ENCODE measurements at places on chromosomes 2 and 18.

DNA sequence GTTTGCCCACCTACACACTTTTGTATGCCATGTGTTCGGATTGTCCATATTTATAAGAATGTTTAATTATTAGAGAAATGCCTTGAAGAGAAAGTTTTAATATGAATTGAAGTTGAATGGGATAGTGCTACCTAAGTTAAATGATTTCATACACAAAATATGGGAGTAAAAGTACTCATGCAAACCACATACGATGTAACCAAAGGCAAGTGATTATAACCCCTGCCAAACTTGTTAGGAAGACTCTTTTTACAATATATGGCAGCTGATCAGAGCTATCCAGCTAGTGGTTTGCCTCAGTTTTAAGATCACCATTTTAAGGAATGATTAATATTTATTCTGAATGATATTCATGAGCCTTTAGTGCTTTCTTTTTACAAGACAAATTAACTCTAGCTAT is 106.7 kb downstream of the MYO1B start:
- DNase-seq: no peak

GRCh38 chr2:219467736-219468075 is 31.0 kb upstream of the GMPPA start:
- no peak for DNase-seq

GRCh38 chr2:203559641-203560040 is 24.5 kb upstream of the RAPH1 start:
- DNase-seq: no peak

DNA sequence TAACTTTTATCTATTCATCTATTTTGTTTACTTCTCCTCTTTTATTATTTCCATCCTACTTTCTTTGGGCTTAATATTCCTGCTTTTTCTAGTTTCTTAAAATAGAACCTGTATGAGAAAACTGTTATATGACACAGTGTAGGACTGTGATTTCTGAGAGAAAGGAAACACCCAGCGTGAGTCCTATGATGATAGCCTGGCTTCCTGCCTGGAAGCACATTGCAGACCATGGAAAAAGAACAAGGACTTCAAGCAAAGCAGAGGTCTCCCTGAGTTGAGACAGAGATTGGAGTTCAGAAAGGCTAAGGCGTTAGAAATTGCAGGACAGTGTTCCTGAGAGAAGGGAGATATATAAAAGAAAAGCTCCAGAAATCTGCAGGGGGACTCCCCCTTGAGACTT is 7.8 kb downstream of the RBM44 start:
- DNase-seq: no peak

GRCh38 chr2:106867196-106867953 is 18.6 kb downstream of the ST6GAL2 start:
- no peak for DNase-seq

- DNase-seq: no peak
Observed at GRCh38 chr2:200624026-200624425, 38.2 kb downstream of the AOX1 start.

DNA sequence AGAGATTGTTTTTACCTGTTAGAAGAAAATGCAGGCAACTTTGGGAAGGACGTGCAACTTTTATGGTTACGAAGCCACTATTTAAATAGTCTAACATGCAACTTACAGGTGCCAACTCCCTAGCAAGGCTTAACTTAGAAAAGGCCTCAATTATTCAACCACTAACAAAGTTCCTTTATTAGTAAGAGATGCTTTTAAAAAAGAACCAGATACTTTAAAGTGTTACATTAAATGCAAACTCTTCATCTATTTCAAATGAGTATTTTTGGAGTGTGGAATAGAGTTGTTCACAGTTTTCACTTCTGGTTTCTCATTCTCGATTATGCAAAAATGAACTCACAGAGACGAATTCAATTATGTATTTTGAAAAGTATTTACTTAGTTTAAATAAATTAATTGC is 51.7 kb downstream of the PELI1 start:
- no peak for DNase-seq

- no peak for DNase-seq
Observed at GRCh38 chr2:23533338-23533695, 148.3 kb downstream of the KLHL29 start.

DNA sequence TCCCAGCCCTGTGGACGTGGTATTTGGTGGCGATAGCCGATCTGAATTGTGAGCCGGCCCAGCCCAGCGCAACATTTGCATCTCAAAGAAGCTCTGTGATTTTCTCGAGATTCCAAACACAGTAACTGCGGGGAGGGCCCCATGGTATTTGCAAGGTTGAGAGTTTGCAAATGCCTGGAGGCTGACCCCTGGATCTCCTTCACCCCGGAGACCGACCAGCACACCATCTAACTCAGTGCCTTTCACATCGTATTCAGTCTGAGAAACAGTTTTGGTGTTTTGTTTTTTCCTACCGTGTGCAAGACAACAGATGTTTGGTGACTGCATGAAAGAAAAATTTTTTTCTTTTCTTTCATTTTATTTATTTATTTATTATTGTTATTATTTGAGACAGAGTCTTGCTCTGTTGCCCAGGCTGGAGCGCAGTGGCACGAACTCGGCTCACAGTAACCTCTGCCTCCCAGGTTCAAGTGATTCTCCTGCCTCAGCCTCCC is 40.3 kb downstream of the MYCN start:
- DNase-seq: no peak

DNA sequence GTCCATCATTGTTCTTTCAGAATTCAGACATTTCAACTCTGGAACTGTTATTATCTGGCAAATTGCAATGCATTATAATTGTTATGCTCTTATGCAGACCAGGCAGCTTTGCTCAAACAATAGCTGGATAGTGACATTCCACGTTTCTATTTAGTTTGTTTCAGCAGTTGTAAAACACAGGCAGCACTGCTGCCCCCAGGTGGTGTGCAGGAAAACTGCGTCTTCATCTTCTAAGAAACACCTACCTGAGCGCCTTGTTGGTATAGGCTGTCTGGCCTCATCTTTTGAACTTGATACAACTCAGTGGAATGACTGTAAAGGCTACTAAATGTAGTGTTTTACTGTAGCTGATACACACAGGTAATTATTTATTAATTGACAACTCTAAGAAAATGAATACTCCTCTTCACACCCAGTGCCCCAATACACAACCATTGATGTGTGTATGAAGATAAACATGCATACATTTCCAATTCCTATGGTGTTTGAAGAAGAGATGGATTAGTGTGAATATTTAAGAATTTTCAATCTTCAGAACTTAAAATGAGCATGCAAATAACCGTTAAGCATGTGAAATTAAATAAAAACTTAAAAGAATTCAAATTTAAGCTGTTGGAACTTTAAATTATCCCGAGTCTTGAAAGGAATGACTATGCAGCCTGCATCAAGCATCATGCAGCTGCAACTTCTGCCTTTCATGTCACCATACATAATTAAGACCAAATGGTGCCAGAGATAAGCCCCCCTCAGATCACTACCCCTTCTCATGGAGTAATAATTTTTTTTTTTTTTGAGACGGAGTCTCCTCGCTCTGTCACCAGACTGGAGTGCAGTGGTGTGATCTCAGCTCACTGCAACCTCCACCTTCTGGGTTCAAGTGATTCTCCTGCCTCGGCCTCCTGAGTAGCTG is 85.6 kb downstream of the CD8B2 start:
- DNase-seq: no peak

DNA sequence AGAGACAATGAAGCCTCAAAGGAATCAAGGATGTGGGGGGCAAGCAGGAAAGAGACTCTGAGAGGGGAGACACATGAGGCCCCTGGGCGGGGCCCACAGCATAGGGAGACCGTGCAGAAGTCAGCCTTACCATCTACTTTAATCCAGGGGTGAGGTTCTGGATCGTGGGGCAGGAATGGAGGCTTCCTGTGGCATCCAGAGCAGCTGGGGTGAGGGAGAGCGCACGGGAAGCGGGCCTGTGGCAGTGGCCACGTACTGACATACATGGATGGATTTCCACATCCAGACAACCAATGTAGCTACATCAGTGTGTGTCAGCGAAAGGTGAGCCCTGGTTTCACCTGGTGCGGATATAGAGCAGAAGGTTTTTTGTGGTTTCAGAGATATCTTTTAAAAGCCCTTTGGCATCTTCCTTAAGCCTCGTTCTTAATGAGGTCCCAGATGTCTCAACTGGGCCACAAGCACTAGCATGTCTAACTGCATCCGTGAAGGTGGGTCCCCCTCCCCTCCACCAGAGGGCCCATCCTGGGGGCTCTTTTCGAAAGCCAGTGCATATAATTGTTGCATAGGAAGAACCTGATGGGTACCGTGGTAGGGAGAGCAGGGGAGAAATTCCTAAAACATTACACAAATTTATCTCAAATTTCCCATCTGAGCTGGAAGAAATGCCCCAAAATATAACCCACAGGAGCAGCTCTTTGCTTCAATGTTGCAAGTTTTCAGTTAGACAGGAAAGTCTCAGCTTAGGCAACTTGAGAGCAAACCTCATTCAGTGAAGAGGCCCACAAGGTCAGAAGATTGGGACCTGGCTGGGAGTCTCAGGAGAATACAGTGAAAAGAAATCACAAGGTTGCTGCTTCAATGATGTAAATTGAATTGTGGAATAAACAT is 90.9 kb downstream of the SP3 start:
- no peak for DNase-seq

DNA sequence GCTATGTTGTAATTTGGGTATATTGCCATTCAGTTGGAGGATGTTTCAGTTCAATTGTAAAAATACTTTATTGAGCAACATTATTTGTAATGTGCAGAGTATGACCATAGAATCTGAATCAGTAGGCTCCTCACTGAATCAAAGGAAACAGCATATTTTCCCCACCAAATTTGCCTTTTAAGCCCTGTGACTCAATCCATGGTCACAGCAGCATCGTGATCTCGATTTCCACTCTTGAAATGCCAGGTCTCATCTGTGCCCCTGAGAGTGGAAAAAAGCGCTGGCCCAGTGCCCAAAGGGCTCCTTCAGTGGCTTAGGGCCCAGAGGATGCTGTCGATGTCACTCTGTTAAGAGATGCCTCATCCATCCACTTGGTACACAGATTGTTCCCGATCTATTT is 57.5 kb downstream of the FHOD3 start:
- peak; percentile 72 for DNase-seq

- peak; percentile 28 for DNase-seq
Observed at GRCh38 chr18:76803814-76804213, 18.5 kb upstream of the ZNF236 start.

DNA sequence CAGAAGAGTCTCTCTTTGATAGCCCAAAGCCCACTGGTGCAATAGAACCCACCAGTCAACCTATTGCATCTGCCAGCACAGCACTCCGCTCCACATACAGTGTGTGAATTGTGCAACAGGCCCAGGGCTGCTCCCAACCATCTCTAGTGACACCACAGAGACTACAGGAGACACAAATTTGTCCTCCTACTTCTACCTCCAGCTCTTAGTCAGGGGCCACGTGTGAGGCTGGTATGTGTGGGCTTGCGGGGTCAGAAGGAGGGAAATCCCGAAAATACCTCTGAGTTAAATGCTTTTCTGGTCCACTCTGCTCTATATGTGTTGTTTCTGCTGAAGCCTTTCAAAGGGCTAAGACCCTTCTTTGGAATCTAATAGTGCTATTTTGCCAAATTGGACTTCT is 18.0 kb downstream of the DGUOK start:
- no peak for DNase-seq

- DNase-seq: peak; percentile 26
Observed at GRCh38 chr2:85601771-85602475, 575 bp downstream of the TMEM150A start.

DNA sequence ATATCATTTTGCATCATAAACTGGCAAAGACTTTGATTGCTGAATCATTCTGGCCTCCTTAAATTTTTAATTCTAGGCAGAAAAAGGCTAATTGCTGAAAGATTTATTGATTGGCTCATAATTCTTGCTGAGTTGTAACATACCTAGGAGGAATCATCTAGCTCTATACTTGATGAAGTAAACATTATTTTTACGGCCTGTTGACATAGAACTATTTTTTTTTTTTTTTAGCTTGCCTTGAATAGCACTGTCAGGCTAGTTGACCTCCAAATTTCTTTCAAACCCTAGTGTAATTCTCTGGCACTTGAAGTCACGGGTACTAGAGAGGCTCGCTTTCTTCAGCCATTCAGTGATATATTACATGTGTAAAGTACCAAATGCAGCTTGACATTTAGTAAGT is 2.8 kb downstream of the SERPINB12 start:
- DNase-seq: no peak

DNA sequence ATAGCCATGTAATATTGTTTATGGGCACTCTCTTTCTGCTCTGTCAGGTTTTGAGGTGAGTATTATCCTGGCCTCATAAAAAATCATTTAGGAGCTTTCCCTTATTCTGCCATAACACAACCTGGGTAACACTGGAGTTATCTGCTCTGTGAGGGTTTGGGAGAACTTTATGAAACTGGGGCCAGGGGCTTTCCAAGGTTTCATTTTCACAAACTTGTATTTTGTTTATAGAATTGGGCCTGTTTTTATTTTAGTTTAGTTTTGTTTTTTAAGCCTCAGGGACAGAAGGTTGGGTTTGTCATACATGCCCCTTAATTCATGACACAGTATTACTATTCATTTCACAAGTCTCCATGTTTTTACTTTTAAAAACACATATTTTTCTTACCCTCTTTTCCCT is 83.5 kb downstream of the IRS1 start:
- DNase-seq: no peak

- no peak for DNase-seq
Observed at GRCh38 chr2:151200844-151201243, 60.8 kb downstream of the RBM43 start.

DNA sequence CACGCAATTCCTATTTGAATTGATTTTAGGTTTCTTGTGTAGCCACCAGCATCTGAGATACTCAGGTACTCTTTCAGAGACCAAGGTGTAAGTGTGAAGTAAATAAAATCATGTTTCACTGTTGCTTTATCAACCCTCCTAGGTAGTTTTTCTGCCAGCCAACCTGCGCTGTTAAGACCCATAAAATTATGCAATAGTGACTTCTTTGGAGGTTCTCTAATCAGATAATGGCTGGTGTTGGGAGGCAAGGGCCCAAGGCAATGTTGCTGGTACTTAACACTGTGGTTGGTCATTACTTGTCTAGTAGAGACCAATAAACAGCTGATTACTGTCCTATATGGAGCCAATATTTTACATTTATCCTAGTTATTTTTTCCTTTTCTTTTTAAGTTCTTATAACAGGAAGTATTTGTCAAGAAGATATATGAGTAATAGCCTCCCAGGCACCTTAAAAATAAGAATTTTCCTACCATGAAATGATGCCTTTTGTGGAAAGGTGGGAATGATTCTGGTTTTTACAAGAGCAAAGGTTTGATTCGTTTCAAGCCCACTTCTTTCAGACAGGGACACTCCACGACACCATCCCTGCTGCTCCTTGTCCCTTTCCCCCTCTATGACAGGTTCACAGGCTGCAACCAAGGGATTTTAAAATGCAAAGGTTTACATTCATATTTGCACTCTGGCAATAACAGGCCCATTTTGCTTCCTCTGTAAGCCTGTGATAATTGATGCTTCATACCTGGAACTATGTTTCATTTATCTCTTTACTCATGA is 259.3 kb downstream of the MEIS1 start:
- DNase-seq: no peak

- no peak for DNase-seq
Observed at GRCh38 chr18:54173980-54174630, 50.4 kb downstream of the MBD2 start.

All from GM04504 (cell line).